ENCODE measurements at places on chromosomes 2 and 18.

DNA sequence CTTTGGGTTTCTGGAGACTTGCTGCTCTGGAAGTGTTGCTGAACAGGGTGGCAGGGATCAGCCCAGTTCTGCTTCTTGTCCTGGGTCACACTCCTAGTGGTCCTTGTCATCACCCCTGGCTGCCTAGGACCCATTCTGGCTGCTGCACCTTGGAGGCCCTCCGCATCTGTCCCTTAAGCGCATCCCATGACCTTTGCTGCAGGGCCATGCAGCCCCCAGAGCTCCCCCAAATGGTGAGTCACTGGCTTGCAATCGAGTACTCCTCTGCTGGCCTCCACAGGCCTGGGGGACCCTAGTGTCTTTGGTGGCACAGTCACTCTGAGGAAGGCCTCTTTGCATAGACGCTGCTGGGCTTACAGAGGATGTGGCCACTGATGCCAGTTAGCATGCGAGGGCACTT, 188.5 kb downstream of the ASB1 start:
- DNase-seq, result no peak

- no peak for DNase-seq
Measured at GRCh38 chr2:173851141-173851641, 114.0 kb downstream of the SP3 start.

- DNase-seq, result no peak
Measured at GRCh38 chr2:101357376-101357775, 29.9 kb downstream of the CREG2 start.

DNA sequence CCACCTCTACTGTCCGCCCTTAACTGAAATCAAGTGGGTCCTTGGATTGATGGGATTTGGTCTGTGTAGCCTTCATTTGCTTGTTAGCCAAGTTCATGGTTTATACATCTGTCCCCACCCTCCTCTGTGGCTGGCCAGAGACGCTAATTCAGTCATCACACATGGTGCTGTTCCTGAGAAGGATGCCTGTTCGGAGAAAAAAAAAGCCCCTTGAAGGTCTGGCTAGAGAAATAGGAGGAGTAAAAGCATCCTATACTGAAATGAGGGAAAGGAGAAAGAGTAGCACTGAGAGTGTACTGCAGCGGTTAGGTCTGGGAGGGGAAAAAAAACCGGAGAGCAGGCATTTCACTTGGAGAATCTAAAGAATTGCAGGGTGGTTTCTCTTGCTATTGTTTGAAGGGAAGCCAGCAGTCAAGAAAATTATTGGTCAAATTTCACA, 180.6 kb upstream of the EPAS1 start:
- DNase-seq, result no peak

- no peak for DNase-seq
Measured at GRCh38 chr2:174610243-174610995, 12.8 kb upstream of the WIPF1 start.

DNA sequence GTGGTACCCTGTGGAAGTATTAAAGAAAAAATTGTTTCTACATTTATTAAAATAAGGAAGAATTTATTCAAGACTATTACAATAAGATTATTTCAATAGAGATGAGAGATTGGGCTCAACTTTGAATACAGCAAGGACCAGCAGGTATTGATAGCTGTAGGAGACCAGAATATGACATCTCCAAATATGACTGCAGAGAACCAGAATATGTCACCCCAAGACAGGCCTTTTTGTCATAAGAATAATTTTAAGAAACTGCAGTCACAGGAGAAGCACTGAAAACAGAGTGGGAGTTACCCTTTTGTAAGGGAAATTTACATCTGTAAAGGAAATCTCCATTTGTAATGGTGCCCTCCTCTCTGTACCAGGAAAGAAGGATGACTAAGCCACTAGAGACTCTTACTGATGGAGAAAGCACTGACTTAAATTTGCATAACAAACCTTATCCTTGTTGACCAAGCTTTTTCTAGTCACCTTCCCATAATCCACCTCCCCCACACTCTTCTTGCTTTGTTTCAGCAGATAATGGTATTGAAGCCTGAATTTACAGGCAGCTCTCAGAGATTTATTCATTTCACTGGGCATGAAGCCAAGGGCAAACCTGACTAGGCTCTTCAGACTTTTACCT, 145.1 kb upstream of the RMP24 start:
- DNase-seq, result no peak

DNA sequence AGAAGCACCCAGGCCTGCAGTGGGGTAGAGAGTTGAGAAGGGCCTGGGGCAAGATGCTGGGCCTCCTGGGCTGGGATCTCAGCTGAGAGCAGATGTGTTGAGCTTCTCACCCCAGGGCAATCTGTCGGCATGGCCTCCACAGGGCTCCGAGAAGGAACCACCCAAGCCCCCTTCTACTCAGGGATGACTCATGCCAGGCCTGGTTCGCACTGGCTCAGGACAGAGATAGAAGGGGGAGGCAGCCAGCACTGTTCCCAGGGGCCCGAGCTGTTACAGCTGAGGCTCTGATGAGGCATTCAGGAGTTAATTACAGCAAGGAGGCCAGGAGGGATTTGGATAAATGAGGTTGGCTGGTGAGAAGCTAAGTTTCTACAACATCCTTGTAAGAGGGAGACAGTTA, 62.5 kb downstream of the CENPO start:
- no peak for DNase-seq

Data from AG09319 (cell line).